ENCODE measurements at places on chromosomes 11 and 22.
A peak's percentile ranks its signal among the peaks of the same experiment; 100 is the strongest.

DNA sequence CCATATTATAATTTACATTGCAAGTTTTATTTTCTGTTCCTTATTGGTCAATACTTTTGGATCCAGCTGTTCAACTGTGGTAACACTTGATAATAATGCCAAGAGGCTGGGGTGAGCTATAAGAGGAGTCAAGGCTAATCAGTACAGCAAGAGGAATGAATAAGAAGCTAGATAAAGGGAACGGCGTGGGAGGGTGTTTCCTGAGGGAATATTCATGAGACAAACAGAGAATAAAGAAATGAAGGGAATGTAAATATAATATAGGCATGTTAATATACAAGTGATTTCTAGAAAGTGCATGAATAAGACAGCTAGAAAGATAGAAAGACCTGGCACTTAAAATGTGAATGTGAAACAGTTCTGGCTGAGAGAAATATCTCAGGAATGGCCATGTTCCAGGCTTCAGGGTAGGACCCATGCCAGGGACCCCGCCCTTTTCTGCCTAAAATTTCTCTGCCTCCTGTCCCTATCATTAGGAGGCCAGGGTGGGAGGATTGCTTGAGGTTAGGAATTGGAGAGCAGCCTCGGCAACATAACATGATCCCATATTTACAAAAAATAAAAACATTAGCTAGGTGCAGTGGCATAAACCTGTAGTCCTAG is 3.9 kb downstream of the OR51B4 start:
- DNase-seq: no peak

GRCh38 chr11:62505440-62506091 is 41.0 kb downstream of the AHNAK start:
- no peak for DNase-seq

GRCh38 chr11:120912504-120912903 is 111.4 kb upstream of the TBCEL start:
- DNase-seq: no peak

GRCh38 chr22:45072322-45072903 is 62.6 kb upstream of the PHF21B start:
- no peak for DNase-seq

DNA sequence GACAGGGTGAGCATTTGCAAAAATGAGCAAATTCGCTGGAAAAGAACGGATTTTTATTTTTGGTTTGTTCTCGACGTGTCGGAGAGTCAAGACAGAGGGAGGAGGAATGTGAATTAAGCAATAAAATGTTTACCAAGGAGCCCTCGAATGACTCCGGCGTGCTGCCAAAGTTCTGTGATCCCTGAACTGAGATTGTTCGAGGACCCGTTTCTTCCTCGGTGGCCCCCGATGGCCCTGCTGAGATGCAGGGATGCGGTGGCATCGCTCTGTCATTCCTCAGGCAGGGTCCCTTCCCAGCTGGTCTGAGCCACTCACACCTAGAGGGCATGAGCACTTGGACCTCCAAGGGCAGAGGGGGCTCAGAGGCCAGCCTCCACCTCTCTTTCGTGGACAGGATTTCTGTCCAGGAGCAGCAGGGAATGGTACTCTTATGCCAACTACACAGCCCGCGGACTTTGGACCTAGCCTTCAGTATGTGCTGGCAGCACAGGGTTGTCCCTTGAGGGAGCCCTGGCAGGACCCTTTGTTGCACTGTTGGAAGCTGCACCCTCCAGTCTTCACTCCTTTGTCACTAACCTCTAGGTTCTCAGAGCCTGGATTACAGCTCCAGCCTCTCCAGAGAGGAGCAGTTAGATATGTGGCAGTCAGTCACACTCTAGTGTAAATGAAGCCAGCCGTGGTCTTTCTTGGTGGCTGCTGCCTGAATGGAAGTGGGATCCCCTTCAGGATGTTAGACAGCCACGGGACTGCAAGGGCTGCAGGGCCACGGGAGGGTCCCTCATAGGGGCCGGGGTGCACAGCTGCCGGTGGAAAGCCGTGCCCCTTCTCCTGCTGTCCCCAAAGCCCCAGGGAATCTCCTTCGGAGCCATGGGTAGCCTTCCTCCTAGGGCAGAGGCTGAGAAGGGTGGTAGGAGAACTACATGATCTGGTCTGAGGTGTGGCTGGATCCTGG is 109.4 kb upstream of the ANO1 start:
- no peak for DNase-seq

DNA sequence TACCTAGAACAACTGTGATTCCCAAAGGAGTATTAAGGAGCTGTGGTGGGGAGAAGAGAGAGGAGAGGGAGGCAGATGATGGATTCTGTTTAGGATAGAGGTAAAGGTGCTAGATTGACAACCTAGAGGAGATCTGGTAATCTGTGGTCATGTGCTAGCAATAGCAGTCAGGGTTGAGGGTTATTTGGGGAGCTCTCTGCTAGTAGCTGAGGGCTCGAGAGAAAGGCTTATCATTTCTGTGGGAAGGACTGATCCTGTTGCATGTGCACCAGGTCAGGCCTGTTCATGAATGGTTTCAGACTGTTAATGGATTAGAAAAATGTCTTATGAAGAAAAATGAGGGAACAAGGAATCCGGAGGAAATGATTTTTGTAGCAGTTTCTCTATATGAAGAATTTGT is 63.2 kb downstream of the MTMR3 start:
- no peak for DNase-seq

- DNase-seq: no peak
Measured at GRCh38 chr11:95699631-95700470, 89.7 kb downstream of the FAM76B start.

DNA sequence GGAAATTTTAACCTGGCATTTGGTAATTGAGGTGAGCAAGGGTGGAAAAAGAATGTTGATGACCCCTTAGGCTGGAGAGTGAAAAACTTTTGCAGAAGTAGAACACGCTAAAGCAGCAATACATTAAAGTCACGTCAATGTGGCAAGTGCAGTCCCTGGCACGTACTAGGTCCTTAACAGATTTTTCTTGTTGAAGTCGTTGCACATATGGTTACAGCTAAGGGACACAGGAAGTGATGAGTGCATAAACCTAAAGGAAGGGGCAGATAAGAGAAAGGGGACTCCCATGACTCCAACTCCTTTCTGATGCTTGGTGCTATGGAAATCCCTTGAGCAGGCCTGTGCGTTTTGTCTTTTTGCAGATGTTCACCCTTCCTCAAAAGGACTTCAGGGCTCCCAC is 1.2 kb downstream of the ACCS start:
- no peak for DNase-seq

DNA sequence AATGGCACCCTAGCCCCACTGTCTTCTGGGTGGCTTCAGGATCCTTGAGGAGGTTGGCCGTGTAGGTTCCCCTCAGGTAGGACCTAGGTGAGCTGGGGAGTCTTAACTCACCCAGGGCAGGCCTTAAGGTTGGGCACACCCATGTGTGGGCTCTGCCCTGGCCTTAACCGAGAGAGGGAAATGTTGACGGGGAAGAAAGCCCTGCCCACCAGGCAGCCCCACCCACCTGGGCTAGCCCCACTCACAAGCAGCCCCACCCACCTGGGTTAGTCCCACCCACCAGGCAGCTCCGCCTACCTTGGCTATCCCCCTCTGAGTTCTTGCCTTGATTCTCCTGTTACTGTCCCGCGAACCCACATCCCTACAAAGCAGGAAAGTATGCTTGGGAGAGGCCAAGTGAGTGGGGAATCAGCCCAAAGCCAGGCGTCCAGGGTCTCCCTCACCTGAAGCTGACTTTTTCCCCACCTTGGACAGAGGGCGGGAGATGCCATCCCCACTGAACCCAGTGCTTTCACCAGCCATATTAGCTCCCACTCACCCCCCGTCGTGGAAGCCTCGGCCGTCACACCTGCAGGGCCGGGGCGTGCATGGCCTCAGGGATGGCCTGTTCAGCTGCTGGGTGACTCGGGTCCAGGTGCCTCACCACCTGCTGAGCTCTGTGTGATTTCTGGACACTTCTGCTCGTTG is at the start of gene MYEOV:
MYEOV (plus strand) TSS at position 337 of the 687 bp plus-strand sequence. CDS start 1,200 bp downstream, outside the sequence.
- peak; percentile 62 for DNase-seq

DNA sequence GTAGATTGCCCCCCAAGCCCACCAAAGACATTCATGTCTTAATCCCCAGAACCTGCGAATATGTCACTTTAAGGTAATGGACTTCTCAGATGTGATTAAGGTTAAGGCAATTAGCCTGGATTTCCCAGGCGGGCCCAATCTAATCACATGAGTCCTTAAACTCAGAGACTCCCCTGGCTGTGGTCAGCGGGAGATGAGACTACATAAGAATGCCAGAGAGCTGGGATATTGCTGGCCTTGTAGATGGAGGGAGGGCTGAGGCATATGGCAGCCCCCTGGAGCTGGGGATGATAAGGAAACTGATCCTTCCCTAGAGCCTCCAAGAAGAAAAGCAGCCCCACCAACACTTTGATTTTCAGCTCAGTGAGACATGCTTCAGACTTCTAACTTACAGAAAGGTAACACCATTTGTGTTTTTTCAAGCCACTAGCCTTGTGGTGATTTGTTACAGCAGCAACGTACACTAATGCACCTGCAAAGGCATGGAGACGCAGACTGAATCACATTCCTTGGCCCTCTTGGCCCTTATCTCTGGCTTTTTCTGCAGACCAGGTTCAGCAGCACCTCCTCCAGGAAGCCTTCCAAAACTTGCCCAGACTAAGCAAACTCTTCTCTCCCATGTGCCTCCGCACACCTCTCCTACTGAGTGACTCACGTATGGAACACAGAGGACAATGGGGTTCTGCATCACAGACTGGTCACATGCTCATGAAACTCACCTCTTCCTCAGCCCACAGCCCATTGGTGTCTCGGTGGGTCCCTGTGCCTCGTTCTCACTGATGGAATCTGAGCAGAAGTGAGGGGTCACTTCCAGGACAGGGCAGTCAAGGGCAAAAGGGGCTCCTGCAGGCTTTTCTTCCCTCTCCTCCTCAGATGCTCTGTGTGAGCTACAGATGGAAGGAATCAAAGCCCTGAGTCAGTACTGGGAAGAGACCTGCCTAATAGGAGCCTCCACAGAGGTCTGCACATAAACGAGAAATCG is 86.3 kb upstream of the HMGXB4 start:
- DNase-seq: no peak

DNA sequence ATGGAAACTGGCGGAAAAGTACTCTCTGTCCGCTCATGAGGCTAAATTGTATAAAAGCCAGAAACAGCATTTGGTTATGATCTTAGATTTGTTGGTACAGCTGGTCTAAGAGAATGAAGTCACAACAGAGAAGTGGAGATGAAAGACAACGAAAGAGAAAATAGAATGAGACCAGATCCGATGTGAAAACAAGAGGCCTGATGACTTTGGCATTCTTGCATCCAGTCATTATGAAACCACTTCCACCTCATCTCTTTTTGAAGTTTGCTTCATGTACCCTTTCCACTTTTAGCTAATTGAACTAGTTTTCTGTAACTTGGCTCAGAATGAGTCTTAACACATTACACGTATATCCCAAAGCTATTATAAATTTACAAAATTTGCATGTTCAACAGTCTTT is 1431.7 kb downstream of the LRRC4C start:
- no peak for DNase-seq

GRCh38 chr11:390175-390574 is 3.8 kb upstream of the PKP3 start:
- DNase-seq: no peak

DNA sequence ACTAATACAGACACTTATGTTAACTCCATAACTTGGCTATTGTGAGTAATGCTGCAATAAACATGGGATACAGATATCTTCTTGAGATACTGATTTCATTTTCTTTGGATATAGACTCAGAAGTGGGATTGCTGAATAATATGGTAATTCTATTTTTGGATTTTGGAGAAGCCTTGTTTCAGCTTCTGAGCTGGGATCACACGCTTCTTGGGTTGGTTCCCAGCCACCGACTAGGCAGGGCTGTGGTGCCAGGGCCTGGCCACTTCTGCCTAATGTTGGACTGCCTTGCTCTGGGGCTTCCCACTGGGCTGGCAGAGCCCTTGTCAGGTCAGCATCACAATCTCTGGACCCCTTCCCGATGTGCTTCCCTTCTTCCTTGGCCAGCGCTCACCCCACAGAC is 14.0 kb upstream of the MCHR1 start:
- no peak for DNase-seq

GRCh38 chr11:47177846-47178245 is 1.2 kb upstream of the ARFGAP2 start:
- no peak for DNase-seq

GRCh38 chr11:86255896-86256295 is 11.3 kb downstream of the EED start:
- no peak for DNase-seq

GRCh38 chr11:112541140-112542046 is 280.7 kb upstream of the PLET1 start:
- no peak for DNase-seq

DNA sequence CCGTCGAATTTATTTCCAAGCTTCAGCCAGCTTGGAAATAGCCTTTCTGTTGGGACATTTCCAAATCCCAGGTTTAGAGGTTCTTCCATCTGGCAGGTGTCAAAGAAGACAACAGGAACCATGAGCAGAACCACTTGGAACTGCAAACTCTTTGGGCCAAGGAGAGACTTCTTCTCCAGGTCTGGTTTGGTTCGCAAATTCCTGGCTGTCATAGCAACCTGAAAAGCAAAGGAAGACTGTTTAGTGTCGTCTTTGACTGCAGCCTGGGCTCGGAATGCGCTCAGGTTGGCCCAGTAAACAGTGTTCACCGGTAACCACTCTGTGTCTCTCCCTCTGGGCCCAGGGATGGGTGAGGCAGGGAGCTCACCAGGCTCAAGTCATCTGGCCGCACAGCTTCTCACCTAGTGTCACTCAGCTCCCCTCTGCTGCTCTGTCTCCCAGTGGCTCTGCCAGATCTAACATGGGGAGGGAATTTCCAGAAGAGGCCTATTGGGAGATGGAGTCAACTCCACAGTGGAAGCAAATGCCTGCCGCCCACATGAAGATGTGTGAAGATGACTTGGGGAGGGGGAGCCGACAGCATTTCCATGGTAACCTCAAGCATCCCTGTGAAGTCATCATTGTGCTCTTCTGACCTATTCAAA is 11.9 kb upstream of the CLMP start:
- DNase-seq: no peak

GRCh38 chr11:30485756-30486155 is 100.4 kb downstream of the MPPED2 start:
- DNase-seq: no peak

DNA sequence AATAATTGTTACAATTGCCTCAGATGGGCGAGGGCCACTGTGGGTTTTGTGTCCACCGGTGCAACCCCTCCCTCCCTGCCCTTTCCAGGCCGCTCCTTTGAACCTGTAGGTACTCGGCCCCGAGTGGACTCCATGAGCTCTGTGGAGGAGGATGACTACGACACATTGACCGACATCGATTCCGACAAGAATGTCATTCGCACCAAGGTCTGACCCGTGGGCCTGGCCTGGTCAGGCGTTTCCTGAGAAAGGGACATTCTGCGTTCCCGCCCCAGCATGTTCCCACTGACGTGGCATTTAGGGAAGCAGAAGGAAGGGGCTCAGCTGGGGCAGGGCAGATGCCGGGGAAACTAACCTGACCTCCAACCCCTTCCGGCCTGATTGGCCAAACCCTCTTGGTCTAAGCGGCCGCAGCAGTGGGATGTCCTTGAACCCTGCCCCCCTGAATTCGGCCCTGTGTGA is 10.1 kb downstream of the SIDT2 start:
- DNase-seq: no peak

GRCh38 chr11:109788948-109789490 is 304.2 kb upstream of the ZC3H12C start:
- no peak for DNase-seq

- no peak for DNase-seq
Measured at GRCh38 chr11:71221821-71222220, 30.6 kb downstream of the SHANK2 start.
